ENCODE measurements at places on chromosomes 3 and 15.

- DNase-seq = peak; percentile 78
These were observed 4.3 kb upstream of the TSEN2 start for GRCh38 chr3:12479919-12480427.

DNA sequence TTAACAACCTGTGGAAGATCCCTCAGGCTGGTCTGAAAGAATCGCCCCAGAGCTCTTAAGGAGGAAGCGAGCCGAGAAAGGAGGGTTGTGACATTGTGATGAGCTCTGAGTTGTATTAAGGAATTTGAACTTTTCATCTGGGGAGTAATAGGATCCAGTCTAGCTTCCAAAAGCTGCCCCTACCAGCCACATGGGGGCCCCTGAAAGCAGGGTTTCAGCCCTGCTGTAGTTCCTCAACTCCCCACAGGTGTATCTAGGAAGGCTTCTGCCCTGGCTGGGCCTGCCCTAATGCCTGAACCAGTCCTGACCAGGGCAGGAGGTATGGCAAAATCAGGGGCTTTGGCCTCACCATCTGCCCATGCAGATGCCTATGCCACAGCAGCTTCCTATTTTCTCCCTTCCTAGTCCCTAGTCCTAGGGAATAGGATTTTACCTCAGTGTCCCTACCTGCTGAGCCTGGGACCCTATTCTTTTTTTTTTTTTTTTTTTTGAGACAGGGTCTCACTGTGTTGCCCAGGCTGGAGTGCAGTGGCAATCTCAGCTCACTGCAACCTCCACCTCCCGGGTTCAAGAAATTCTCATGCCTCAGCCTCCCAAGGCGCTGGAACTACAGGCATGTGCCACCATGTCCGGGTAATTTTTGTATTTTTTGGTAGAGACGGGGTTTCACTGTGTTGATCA lies 5.0 kb upstream of the AP3S2 start:
- peak; percentile 80 for DNase-seq

DNA sequence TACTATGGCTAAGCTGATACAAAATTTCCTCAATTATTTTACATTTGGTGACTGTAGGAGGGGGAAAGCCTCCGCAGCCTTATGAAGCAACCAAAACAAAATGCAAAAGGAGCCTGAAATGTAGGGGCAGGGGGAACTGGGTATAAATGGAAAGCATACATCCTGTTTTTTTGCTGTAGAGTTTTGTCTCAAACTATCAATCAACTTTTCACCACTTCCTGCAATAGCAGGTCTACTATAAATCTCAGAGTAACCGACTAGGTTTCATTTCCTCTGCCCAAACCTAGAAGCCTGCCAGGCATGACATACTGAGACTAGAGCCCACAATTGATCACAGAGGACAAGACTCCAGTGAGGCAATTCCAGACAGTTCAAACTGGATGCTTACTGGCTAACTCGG lies 91.3 kb downstream of the SHQ1 start:
- no peak for DNase-seq

GRCh38 chr3:177833332-177833731 lies 636.0 kb upstream of the TBL1XR1 start:
- no peak for DNase-seq

DNA sequence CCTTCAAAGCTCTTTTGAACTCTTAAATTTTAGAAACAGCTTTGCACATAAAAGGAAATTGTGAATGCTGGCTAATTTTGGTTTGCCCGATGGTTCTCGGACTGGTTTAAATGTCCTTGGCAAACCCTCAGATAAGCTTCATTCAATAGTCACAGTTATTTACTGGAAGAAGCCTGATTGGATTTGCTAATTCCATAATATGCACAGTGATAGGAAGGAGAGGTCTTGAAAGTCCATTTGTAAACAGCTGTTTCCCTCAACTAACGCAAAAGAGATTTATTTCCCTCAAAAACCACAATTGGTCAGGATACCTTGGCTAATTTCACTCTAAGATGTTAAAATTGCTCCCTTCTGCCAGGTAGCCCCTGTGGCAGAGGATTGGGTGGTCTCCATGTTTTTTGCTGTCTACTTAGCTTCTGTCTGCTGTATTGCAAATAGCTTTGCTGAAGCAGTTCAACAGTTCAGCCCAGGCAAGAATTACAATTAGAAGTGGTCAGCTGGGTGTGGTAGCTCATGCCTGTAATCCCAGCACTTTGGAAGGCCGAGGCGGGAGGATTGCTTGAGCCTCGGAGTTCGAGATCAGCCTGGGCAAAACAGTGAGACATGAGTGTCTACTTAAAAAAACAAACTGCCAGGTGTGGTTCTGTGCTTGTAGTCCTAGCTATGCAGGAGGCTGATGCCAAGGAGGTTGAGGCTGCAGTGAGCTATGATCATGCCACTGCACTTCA lies 30.6 kb upstream of the PROK2 start:
- DNase-seq = no peak

DNA sequence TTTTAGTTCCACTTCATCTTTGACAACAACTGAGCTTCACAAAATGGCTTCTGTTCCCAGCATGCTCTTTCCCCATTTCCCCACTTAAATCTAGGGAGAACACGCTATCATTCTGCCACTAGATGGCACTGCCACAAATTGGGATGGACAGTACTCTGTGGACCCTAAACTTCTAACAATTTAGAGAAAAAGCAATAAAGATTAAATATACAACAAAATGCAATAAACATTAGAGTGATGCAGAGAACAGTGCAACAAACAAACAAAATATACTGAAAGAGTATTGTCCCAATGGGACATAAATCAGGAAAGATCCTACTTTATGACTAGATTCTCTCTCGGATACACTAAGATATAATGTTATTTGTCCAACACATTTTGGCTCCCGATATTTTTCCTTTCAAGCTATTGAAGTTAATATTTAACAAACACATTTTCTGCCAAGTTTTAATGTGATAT lies 169.7 kb upstream of the TMCO5A start:
- peak; percentile 83 for DNase-seq

GRCh38 chr3:165070682-165071081 lies 7.6 kb downstream of the SI start:
- DNase-seq = no peak

- DNase-seq = peak; percentile 19
These were observed 43.6 kb upstream of the CHRNB4 start for GRCh38 chr15:78684657-78685056.

DNA sequence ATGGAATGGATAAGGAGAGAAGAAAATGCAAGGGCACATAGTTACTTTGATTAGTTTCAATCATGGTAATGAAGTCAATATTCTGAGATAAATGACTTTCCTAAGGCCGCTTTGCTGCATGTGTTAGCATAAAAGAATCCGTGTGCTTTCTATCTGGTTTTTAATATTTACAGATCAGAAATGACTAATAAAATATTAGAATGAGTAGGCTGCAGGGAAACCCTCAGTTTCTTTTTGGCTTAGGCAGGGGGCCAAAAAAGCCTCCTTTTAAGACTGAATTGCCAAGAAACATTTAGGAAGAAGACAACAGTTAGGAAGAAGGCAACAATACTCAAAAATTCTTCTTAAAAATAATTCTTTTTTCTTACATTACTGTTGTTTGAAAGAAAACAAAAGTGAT lies 11.6 kb downstream of the NEK11 start:
- DNase-seq = peak; percentile 65

DNA sequence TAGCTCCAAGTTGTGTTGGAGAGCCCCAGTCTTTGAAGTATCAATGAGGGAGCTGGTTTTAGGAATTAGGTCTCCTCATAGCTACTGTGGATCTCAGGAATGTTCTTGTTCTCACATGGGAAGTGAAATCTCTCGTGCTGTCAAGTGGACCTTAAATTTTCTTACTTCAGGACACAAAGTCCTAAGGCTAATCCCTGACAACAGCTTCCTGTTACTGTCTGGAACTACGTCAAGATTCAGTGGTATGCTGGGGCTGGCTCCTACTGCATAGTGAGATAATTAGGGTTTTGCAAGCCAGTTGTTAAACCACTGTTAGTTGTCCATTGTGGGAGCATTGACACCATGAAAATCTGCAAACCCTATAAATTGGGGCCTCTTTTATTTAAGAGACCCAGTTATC lies 22.8 kb downstream of the MESP1 start:
- no peak for DNase-seq

- DNase-seq = peak; percentile 71
These were observed 3.9 kb downstream of the KATNBL1 start for GRCh38 chr15:34206011-34206410.

DNA sequence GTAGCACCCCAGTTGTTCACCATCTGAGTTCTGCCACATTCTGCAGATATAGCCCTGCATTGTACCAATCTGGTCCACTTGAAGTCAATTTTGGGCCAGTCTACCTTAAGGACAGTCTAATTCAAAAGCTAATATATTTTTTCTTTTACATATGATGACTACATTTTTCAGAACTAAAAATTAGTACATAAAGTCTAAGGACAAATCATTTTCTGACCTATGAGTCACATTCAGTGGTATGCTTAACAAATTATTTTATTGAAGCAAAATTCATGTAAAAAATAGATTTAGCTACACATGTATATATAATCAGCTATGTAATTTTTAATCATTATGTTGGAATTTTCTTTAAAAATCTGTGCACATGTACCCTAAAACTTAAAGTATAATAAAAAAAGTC lies 52.1 kb upstream of the IL12A start:
- no peak for DNase-seq

- no peak for DNase-seq
These were observed 198.5 kb upstream of the RARB start for GRCh38 chr3:25229586-25229985.

DNA sequence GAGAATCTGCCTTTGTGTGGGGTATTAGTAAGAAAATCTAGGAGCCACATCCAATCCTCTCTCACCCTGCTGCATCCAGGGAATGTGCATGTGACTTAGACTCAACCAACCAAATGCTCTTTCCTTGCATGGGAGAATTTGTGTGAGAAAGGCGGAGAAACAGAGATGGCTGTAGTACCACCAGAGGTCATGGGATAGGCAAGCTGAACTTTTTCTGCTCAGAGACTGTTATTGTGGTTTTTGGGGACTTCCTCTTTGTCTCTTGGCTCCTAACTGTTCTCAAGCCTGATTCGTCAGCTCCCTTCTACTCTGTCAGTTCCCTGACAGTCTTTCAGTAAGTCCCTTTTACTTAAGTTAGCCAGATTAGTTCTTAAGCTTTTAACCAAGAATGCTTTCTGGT lies 2.6 kb upstream of the ZSCAN2 start:
- DNase-seq = no peak

GRCh38 chr3:103705641-103706040 lies 1270.8 kb downstream of the ZPLD1 start:
- DNase-seq = no peak

GRCh38 chr15:70156671-70157271 lies 59.1 kb upstream of the TLE3 start:
- peak; percentile 6 for DNase-seq

- peak; percentile 19 for DNase-seq
These were observed 91.8 kb upstream of the LMOD3 start for GRCh38 chr3:69214241-69214640.

DNA sequence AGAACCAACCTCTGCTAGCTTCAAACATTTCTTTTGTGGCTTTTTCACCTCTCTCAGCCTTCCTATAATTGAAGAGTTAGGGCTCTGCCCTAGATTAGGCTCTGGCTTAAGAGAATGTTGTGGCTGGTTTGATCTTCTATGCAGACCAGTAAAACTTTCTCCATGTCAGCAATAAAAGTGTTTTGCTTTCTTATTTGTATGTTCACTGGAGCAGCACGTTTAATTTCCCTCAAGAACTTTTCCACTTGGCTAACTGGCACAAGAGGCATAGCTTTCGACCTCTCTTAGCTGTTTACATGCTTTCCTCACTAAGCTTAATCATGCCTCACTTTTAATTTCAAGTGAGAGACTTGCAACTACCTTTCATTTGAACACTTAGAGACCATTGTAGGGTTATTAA lies 964.7 kb downstream of the ROBO2 start:
- DNase-seq = no peak

DNA sequence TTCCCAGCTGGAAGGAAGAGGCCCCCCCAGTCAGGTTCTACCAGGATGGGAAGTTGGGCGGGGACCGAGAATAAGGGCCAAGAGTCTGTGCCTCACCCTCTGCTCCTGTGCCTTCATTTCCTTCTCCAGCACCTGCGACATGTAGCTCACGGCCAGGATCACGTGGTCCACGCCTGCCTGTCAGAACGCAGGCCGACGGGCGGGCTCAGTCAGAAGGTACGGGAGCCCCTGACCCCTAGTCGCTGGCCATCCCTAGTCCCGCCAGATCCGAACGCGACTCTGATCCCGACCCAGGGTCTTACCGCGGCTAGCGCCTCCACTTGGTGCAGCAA lies 489 bp downstream of the GMPPB start:
- DNase-seq = peak; percentile 53

DNA sequence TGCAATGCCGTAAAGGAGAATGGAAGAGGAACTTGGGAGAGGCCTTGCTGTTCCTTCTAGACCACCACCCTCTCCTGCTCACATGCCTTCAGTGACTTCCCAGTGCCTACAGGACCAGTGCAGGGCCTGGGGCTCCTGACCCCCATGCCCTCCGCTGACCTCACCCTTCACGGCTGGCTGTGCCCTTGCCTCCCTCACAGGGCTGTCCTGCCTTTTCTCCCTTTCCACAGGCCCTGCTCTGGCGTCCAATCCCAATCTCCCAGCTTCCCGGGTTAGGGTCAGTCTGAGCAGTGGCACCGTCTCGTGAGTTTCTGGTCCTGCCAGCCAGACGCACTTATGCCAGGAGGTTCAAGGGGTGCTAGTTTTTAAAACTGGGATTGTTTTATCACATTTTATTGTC lies 110.4 kb downstream of the WNT7A start:
- no peak for DNase-seq

GRCh38 chr3:25945366-25945765 lies 155.5 kb downstream of the OXSM start:
- no peak for DNase-seq
